ENCODE measurements at places on chromosomes 6 and 20.

DNA sequence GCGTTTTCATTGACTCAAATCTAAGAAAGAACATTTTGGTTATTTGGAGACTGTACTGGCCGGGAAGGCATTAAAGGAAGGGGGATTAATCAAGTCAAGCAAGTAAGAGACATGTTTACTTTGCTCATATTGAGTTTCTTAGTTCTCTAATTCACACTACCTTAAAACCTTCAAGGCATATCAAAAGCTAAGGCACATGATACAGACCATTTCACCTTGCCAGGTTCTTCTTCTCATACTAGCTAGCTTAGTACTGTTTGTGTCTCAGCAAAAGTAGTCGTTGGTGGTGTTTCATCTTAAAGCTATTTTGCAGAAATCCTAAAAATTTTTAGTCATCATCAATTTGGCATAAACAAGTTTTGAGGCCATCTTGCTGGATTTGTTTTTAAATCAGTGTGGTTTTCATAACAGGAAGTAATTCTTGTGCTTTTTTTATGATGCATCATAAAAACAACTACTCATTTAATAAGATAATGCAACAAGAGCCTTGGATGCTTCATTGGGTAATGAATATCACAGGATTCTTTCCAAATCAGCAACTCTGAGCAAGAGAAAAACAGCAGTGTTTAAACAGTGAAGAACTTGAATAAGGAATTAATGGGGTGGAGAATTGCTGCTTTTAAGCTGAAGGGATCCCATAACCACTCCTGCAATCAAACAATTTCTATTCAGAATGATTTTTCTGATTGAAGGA lies 425.3 kb downstream of the EPM2A start:
- DNase-seq, result peak; percentile 40

DNA sequence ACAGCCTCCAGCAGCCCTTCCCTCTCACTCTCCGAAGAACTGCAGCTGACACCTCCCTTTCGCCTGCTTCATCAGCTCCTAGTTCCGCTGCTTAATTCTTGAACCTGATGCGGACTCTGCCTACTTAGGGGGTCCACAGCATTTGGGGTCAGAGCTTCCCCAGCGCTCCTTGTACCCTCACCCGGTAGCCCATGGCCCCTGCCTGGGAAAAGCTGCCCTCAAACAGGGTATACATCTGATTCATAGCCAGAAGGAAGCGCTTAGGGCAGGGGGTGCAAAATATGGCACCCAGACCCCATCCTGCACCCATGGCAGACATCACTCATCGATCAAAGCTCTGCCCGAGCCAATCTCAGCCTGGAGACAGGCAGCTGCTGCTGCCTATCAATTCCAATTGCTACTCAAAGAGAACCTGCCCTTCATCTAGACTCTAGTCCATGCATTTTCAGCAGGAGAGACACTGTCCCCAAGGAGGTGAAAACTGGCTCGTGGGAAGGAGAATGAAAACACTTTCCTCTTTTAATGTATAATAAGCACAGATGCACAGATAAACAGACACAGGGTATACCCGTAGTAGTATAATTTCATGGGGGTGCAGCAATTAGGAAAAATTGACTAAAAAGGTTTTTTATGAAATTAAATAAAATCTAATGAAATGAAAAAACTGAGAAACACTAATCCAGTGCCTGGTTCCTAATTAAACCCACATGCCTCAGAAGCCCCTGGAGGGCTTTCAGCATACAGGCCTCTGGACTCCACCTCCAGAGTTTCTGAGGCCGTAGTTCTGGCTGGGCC lies 194.8 kb downstream of the PREX1 start:
- DNase-seq, result no peak

GRCh38 chr20:32560989-32561830 lies 23.9 kb downstream of the NOL4L start:
- DNase-seq, result no peak

GRCh38 chr6:55184782-55185530 lies 10.6 kb downstream of the HCRTR2 start:
- DNase-seq, result no peak
